Left forelimb (tissue), 1 donor: ENCODE measurements at places on chromosomes 4 and X.
A peak's percentile ranks its signal among the peaks of the same experiment; 100 is the strongest.

DNA sequence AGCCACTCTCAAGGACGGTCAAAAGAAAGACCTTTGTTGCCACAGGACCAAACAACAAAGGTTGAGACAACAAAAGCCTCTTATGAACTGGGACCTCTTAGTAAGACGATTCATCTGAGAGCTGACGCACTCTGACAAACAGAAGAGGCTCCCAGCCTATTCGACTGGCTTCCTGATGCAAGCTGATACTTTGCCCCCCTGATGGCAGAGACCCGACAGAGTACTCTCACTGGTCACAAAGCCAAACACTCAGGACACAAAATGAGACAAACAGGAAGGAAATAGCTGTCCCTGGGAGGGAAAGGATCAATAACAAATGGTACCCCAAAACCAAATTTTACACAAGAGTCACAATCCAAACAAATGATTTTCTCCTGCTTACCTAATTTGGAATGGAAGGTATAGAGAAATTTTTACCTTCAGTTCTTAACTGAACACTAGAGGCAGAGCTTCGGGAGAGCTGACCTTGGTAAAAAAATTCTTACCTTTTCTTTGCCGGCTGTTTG, 75.2 kb upstream of the PLAC8 start:
- no peak for DNase-seq

DNA sequence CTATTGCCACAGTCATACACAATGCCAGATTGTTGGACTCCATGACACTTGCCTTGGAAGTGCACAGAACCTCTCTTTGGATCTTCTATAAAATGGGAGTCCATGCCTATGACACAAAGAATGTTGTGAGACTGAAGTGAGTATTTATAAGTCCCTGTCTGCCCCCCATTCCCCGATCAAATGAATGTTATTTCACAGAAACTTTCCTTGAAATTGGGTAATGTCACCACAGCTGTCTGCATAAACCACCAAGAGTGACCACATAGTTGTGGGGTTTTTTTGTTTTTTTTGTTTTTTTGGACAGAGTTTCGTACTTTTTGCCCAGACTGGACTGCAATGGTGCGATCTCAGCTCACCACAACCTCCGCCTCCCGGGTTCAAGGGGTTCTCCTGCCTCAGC, 27.1 kb upstream of the REST start:
- DNase-seq: no peak

GRCh38 chrX:64291123-64291522, 60.7 kb upstream of the ASB12 start:
- DNase-seq: no peak

- no peak for DNase-seq
These were observed 122.4 kb upstream of the SLC4A4 start for GRCh38 chr4:71216316-71216959.

DNA sequence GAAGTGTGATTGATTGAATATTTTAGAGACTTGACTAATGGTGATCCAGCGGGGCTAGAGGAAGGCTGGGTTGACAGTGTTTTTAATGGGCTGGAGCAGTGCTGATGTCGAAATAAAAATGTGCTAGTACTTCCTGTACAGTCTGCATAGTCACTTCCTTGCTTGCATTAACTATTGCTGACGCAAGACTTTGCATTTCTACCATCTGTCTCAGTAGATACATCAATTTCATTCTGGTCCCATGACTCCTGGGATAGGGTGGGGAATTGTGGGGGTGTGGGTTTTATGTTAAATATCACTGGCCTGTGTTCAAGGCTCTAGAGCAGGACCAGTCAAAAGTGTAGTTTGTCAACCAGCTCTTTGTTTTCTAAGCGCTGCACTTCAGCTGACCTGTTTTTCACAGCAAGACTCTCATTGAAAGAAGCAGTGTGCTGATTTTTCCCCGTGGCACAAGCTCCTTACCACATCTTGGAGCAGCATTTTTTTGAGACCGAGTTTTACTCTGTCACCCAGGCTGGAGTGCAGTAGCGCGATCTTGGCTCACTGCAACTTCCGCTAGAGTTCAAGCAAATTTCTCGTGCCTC, 35.2 kb upstream of the PHEX start:
- no peak for DNase-seq

DNA sequence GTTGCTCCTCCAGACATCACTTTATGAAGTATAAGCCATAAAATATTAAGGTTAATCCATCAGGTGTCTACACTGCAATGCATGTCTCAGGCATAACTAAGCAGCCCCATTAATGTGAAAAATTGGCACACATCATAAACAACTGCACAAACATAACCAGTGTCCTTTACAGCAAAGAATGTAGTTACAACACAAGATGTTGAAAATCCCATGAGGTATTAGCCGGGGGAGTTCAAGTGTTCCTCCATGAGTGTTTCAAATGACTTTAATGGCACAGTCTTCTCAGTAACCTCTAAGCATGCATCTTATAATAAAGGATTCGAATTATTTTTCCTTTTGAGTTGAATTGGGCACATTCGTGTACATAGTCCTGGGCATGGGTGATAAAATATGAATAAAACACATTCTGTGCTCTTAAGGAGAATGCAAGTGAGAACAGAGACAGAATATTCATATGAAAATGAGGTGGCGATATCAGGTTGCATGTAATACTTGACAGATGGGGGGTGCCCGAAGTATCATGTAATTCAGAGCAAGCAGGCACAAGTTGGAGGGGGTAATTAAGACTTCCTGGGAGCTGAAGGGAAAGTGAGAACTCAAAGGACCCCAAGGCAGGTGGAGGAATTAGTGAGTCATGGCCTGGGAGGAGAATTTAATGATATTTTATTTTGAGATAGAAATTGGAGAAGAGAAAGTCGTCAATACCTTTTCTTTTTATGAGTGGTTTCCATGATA, 18.2 kb upstream of the VCX2 start:
- DNase-seq: no peak

DNA sequence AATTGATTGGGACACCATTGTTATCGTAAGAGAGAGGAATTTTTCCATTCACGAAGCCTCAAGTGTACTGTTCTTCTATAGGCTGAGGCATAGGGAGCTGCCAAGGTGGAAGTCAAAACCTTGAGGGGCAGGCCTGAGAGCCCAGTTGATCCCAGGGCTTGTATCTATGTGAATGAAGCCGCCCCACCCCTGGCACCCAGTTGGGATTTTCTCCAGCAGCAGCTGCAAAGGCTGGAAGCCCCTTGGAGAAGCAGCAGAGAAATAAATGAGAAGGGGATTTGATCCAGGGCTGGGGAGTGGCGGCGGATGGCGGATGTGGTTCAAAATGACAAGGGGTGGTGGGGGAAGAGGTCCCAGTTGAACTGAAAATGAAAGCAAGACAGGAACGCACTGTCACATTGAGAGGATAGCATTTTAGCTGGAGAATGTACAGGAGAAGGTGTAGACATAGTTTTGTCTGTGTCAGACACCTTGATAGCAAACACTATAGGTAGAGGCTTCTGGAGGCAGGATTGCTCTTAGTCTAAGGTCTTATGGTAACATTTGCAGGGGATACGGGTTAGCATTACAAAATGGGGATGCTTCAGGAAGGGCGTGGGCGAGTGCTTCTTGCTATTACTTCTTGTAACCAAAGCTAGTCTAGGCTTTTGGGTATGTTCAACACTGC, 32.6 kb downstream of the DOCK11 start:
- no peak for DNase-seq

DNA sequence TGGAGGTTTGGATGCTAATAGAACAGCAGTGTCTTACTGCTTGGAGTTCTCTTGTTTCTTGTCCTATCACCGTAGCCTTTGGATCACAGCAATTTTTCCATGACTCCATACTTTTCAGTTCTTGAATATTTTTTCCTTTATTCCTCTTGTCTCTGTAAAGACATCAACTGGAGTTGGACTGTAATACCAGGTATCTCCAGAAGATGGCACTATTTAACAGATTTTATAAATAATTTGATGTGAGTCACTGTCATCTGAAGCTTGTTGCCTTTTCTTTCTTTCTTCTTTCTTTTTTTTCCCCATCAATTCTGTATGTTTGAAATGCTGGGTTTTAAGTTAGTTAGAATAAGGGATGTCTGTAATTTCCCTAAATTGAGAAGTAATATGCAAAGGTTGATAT, 24.1 kb downstream of the HPRT1 start:
- DNase-seq: no peak

DNA sequence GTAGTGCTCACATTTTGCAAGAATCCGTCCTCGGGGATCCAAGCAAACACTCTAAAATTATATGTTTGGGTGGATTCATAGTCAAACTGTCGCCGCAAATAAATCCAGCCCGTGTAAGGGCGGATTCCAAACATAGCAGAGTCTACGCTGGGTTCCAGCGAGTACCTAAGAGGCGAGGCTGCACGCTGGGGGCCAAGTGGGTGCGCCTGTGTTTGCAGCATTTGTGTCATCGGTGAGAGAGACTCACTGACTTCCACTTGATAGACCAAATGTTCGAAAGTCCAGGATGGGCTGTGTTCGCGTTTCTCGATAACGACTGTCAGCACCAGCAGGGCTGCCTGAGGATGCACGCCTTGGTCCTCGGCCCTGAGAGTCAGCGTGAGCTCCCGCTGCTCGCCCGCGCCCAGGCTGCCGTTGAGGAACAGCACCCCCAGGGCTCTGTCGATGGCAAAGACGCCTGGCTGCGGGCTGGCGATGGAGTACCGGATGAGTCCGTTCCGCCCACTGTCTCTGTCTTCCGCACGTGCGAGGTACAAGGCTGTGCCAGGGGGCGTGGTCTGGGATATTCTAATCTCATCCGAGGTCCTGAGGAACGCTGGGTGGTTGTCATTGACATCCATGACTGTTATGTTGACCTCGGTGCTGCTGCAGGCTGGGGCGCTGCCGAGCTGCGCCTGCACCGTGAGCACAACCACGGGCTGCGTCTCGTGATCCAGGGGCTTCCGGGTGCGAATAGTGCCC, 158.7 kb downstream of the DCHS2 start:
- peak; percentile 76 for DNase-seq

GRCh38 chr4:39786838-39787237, 88.9 kb downstream of the UBE2K start:
- no peak for DNase-seq

DNA sequence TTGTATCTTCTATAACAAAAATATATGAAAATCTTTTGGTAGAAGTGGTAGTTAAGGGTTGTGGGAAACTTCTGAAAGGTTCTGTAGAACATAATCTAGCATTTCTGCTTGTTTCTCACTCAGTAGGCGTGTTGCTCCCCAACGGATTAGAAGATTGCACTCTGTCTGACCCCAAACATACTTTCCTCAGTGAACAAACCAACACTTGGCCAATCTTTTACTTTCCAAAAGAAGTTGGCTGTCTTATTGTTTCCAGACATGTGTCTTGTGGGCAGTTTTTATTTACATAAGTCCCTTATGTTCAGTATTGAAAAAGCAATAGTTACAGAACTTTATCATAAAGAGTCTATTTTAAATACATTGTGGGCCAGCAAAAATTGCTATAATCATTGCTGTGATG, 312.8 kb upstream of the EPHA5 start:
- DNase-seq: no peak

GRCh38 chrX:75096331-75096730, 59.8 kb downstream of the ABCB7 start:
- no peak for DNase-seq

DNA sequence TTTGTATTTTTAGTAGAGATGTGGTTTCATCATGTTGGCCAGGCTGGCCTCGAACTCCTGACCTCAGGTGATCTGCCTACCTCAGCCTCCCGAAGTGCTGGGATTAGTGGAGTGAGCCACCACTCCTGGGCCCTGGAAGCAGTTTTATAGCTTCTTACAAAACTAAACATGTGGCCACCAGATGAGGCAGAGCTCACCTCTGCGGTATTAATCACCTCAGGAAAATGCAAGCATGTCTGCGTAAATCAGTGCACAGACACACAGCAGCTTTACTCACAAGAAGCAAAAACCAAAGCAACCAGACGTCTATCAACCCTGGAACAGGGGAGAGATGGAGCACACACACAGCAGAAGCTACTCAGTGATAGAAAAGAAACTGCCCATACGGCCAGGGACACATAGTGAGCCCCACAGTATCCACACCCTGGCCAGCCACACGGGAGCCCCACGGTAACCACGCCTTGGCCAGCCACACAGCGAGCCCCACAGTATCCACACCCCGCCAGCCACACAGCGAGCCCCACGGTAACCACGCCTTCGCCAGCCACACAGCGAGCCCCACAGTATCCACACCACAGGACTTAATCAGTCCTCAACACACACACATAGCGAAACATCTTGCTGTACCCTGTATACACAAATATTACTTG, 30.2 kb downstream of the PPP2R3B start:
- no peak for DNase-seq

DNA sequence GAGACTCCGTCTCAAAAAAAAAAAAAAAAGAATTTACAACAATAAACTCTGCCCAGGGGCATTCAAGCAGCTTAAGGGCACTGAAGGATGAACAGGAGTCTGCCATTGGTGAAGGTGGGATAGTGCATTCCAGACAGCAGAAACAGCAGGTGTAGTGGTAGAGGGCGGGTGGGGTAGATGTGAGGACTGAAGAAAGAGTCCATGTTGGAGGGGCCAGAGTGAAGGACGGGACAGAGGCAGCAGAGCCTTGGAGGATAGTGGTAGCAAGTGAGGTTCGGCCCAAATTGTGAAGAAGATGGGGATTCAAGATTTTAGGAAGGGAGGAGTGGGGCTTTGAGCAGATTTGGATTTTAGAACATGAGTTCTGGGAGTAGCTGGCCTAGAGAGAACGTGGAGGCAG, 75.7 kb downstream of the MED28 start:
- DNase-seq: no peak

DNA sequence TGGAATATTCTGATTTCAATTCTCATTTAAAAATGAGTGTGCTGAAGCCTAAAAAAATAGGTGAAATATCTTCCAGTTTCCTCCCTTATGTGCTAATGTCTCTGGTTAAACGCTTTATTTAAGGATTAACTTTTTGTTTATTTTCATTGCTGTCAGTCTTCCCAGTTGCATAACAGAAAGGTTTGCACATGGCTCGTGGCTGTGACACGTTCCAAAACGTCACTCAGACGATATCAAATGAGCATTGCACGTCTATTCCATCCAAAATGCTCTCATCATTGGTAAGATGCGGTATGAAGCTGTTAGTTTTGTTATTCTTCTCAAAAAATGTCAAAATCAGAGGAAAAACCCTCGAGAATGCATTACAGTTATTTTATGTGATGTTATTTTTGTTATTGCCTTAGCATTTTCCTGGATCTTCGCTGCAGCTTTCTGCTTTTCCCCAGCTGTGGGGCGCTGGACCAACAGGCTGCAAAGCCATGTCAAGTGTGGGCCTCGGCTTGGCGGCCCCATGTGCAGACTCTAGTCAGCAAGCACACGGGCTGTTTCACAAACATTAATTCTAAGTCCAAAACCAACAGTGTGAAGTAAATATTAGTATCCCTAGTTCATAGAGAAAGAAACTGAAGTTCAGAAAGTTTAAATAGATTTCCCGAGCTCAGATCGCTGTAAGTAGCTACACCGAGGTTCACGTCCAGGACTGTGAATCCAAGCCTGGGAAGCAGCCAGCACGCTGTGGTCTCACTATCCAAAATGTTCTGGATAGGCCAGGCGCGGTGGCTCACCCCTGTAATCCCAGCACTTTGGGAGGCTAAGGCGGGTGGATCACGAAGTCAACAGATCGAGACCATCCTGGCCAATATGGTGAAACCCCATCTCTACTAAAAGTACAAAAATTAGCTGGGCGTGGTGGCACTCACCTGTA, 793.4 kb upstream of the FRG1 start:
- no peak for DNase-seq

- DNase-seq: no peak
These were observed 198.9 kb upstream of the ARSJ start for GRCh38 chr4:114178392-114178791.
